A549 treated with DMSO at 1 μM for 4 hours (cell line): ENCODE measurements at places on chromosomes 2 and 18. TPM values are rescaled to one million over a fixed set of nuclear protein-coding genes. Genes with fewer than 3 reads are reported as not detected.

SLC5A7 gene
- total RNA-seq: not detected in 5 replicates

FZD7 gene
- total RNA-seq: 5.9 to 8.4 TPM (median 7.4 TPM) in 5 replicates

CCDC148 gene
- total RNA-seq: 0.13 to 0.55 TPM (median 0.38 TPM) in 5 replicates

TACR1 gene
- total RNA-seq: 0.21 to 0.45 TPM (median 0.39 TPM) in 5 replicates

FAM237A gene
- not detected in 5 replicates for total RNA-seq

LHCGR gene
- not detected in 5 replicates for total RNA-seq

OXER1 gene
- not detected in 5 replicates for total RNA-seq

IHH gene
- total RNA-seq: 0.14 to 0.20 TPM (median 0.15 TPM) in 5 replicates

DTNB gene
- 9.2 to 11.2 TPM (median 10.4 TPM) in 5 replicates for total RNA-seq

PRKAG3 gene
- not detected in 5 replicates for total RNA-seq

FARP2 gene
- total RNA-seq: 26.2 to 37.1 TPM (median 30.4 TPM) in 5 replicates

CAB39 gene
- total RNA-seq: 46.2 to 63.4 TPM (median 58.5 TPM) in 5 replicates

OSBPL6 gene
- total RNA-seq: 7.3 to 9.1 TPM (median 8.4 TPM) in 5 replicates
